SK-N-SH (cell line): ENCODE measurements at places on chromosomes 3 and 15. TPM values are rescaled to one million over a fixed set of nuclear protein-coding genes. Genes with fewer than 3 reads are reported as not detected.

GRCh38 chr3:97970156-97970555, 2.1 kb downstream of the RIOX2 start:
- peaks cover 16% of the 10 kb centered on the region for H3K36me3 ChIP-seq
- H3K27me3 ChIP-seq, result no peaks in the 10 kb centered on the region
- no peak overlapping the region for H3K4me3 ChIP-seq
- peaks cover 7% of the 10 kb centered on the region; the same call in 1 of the 2 replicates for H3K4me1 ChIP-seq
- DNase-seq, result no peak

- H3K36me3 ChIP-seq, result no peaks in the 10 kb centered on the region
- 0 out of 2 replicates have a peak, but pooled peaks cover 7% of the 10 kb centered on the region for H3K4me1 ChIP-seq
- no peaks in the 10 kb centered on the region for H3K27me3 ChIP-seq
- no peak overlapping the region for H3K4me3 ChIP-seq
These were observed 109.9 kb downstream of the DNAJB8 start for GRCh38 chr3:128356822-128357221.

DNA sequence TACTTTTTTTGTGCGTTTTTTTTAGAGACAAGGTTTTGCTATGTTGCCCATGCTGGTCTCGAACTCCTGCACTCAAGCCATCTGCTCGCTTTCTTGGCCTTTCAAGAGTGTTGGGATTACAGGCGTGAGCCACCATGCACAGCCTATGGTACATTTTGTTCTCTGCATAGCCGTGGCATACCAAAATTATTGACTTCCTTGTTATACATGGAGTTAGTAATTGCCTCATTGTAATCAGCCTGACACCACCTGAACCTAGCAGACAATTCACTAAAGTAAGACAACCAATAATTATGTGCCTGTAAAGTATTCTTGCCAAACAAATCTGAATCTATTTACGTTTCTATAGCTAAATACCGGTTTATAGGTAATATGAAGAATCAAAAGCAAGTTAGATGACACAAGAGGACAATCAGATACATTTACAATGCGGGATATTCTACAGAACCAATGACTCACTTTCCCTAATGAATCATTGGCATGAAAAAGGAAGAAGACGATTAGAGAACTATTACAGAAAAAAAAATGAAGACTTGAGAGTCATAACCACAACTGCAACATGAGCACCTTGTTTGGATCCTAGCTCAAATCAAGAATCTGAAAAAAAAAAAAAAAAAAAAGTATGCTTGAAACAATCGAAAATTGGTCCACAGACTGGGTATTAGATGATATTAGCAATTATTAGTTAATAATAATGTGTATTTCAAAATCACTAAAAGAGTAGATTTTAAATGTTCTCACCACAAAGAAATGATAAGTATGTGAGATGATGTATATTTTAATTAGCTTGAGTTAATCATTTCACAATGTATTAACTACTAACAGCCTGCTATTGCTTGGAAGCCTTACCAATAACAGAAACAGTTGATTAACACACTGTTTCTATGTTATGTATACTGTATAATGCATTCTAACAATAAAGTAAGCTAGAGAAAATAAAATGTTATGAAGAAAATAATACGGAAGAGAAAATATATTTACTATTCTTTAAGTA, 7.1 kb downstream of the GUCA1C start:
- H3K4me3 ChIP-seq, result no peak overlapping the region
- no peak overlapping the region for H3K27ac ChIP-seq
- H3K36me3 ChIP-seq, result no peaks in the 10 kb centered on the region
- H3K27me3 ChIP-seq, result no peaks in the 10 kb centered on the region
- no peak for DNase-seq
- H3K4me1 ChIP-seq, result 0 out of 2 replicates have a peak, but pooled peaks cover 8% of the 10 kb centered on the region

DNA sequence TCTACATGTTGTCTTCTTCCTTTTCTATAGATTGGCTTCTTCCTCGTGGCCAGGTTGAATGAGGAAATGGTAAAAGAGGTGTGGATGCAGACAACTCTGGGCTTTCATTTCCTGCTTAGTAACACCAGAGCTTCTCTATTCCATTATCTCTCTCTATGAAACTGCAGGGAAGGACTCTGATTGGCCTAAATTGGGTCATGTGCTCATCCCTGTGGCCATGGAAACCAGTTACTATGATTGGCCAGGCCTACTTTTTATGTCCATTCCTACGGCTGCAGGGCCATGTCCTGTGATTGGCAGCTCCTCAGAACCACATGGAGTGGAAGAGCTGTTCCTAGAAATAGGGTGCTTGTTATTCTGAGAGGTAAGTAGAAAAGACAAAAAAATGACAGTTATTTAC, 486.9 kb upstream of the ADAMTS9 start:
- no peaks in the 10 kb centered on the region; the same call in 1 of the 2 replicates for H3K4me1 ChIP-seq
- peak overlapping the region; percentile 36; the same call in 1 of the 2 replicates for H3K27ac ChIP-seq
- H3K27me3 ChIP-seq, result no peaks in the 10 kb centered on the region
- no peak for DNase-seq
- no peak overlapping the region for H3K4me3 ChIP-seq

TRANK1 gene
- 0.16 and 0.39 TPM in 2 replicates for polyA plus RNA-seq

DNA sequence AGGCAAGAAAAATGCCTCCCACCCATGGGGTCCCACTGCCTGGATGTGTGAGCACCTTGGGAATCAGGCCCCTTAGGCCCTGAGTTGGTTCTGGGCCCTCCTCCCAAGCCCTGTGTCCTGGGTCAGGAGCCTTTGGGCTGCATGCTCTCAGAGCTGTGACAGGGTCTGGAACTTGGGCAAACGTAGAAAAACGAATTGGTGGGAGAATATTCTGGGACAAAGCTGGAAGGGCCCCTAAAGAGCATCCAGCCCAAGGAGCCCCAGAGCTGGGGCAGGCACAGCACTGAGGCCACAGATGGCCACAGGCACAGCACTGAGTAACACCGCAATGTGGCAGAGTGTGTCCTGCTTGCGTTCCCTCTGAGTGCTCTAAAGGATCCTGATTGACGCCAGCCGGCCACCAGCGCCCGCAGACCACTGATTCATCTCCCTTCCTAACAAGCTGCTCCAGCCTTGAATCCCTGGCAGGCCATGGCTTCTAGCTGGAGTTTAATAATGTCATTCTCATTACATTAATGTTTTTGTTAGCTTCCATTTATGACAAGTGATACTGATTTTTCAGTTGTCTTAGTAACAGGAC, 18.6 kb upstream of the SEC13 start:
- DNase-seq, result no peak
- no peaks in the 10 kb centered on the region for H3K36me3 ChIP-seq
- H3K4me1 ChIP-seq, result peaks cover 2% of the 10 kb centered on the region; the same call in 1 of the 2 replicates

ZNF80 gene
- polyA plus RNA-seq, result not detected in 2 replicates

DNA sequence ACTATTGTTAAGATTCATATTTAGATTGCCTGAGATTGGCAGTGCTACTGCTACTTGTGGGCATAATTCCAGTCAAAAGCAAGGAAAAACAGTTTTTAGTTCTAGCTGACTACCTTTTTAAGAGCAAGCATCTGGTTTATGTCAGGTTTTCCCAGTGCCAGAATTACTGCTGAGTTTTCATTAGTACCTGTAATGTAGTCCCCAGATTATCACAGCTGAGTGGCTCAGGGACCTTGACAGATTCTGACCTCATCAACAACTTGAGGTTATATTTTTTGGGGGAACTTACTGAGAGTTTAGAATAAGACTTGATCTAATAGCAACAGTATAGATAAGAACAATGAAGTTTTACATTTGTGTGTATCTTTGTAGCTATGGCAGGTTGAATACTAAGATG, 31.0 kb downstream of the NXPE3 start:
- no peaks in the 10 kb centered on the region for H3K27me3 ChIP-seq
- DNase-seq, result no peak
- peak overlapping the region; percentile 43 for H3K27ac ChIP-seq
- H3K36me3 ChIP-seq, result peaks cover 13% of the 10 kb centered on the region
- H3K4me3 ChIP-seq, result no peak overlapping the region

DNA sequence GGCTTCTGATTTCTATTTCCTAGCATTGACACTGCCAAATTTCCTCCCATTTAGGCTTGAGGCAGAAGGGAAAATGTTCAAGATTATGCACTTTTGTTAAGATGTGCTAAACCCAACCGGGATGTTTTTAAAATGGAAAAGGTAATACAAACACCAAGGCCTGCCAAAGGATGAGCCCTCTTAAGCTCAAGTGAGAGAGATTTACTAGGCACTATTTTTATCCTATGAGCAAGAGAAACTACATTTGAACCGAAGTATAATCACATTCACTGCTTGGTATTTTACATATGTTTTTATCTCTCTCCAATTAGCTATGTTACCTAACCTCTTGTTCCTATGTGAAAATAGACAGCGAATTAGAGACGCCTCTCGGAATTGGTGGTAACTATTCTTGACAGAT, 295.8 kb downstream of the GABRB3 start:
- H3K4me1 ChIP-seq, result no peaks in the 10 kb centered on the region
- no peaks in the 10 kb centered on the region for H3K27me3 ChIP-seq
- no peak overlapping the region for H3K27ac ChIP-seq
- H3K4me3 ChIP-seq, result no peak overlapping the region

- H3K36me3 ChIP-seq, result no peaks in the 10 kb centered on the region
- peak; percentile 82 for DNase-seq
- no peak overlapping the region for H3K4me3 ChIP-seq
These were observed 185.6 kb downstream of the FAM43A start for GRCh38 chr3:194871143-194871863.

FANCD2OS gene
- not detected in 2 replicates for polyA plus RNA-seq

DNA sequence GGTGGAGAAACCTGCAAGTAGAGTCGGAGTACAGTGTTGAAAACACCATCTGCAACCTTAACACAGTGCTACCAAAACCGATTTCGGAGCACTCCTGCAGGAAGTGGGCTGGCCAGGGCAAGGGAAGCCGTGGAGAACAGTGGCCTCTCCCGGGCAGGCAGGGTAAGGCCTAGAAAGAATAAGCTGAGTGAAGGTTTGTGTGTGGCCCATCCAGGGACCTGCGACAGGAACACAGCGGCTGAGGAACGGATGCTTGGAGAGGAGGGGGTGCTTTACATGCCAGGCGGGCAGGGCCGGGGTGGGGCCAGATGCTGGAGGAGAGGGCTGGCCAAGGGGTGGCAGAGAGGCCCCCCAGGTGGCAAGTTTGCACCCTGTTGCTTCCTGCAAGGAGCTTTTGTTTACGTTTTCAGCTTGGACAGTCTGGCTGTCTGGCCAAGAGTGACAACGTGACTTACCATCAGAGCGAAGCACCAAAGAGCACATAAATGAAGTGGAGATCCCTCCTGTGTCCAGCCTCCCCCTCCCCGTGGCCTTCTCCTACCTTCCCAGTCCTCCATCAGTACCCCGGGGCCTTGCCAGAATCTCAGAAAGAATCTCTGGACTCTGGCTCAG, 156.5 kb downstream of the PGPEP1L start:
- peaks cover 46% of the 10 kb centered on the region for H3K4me1 ChIP-seq
- DNase-seq, result peak; percentile 69
- H3K27me3 ChIP-seq, result no peaks in the 10 kb centered on the region

DNA sequence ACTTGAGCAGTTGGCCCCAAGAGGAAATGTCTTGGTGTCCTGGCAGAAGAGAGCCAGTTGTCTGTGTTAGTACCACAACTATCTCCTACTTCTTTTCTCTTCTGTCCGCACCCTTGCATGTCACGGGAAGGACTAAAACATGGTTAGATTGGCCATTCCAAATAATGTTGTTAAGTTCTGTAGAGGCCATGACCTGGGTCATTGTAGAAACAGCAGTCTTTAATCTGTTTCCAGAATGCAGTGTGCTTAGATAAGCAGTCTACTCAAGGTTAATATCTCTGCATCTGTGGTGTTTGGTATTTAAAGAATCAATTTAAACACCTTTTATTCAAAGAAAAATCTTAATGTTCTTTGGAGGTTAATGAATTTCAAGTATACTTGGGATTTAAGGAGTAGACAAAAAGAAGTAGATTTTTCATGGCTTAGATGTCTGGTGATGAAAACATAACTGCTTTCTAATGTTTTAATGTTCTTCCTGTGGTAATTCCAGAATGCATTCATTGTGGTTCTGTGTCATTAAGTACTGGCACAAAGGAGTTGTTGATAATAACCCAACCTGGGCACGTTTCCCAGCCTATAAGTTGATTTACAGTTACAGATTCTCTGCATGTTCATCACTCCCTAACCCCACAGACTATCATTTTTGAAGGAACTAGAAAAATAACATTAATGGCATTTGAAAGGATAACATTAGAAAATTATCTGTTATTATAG, 58.9 kb downstream of the TMEM108 start:
- no peak overlapping the region for H3K4me3 ChIP-seq
- peak overlapping the region; percentile 10 for H3K27ac ChIP-seq
- no peaks in the 10 kb centered on the region for H3K36me3 ChIP-seq
- DNase-seq, result peak; percentile 11
- H3K27me3 ChIP-seq, result no peaks in the 10 kb centered on the region

DNA sequence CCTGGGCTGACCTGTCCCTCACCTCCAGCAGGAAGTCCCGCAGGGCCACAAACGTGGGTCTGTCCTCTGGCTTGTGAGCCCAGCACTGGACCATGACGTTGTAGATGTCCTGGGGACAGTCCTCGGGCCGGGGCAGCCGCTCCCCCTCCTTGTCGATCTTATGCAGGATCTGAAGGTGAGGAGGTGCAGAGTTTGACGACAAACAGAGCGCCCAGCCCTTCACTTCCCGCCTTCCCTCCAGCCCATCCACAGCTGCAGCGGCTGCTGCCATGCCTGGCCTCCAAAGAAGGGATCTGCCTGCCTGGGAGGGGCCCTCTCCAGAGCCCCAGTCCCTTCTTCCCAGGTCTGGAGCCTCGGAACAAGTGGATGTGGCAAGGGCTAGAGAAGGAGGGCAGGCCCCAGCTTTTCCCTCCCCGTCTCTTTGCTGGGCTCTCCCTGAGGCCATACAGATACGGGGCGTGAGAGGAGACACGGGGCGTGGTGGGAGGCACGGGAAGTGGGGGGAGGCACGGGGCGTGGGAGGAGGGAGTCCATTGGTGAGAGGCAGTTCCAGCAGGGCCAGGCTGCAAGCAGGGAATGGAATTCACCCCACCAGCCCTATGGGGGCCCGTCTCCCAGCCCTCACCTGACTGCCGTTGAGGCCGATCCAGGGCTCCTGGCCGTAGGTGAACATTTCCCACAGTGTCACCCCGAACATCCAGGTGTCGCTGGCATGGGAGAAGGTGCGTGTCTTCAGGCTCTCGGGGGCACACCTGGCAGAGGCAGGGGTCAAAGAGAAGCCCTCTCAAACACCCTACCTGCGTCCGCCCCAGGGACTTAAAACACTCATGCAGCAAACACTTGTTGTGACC, 29.7 kb downstream of the TNK2 start:
- no peak overlapping the region for H3K4me3 ChIP-seq
- H3K27ac ChIP-seq, result no peak overlapping the region
- H3K27me3 ChIP-seq, result no peaks in the 10 kb centered on the region

DNA sequence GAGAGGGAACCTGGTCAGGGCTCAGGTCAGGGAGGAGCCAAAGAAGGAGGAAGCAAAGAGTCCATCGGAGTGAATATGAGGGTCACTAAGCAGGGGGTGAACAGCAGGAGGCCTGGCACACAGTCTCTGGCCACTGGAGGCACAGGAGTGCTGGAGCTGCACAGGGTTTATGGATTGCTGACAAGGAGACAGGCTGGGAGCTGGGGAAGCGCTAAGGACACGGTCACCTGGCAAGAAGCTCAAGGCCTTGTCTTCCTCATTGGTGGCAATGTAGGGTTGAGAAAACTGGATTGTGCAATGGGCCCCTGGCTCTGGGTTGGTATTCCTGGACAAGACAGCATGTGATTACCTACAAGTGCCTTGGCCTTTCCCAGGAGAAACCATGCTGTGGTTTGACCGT, 5.8 kb upstream of the CAMP start:
- no peak overlapping the region for H3K27ac ChIP-seq
- DNase-seq, result no peak
- H3K4me3 ChIP-seq, result no peak overlapping the region
